Fibroblast of mammary gland (primary cell): ENCODE measurements at places on chromosomes 5 and 9.

DNA sequence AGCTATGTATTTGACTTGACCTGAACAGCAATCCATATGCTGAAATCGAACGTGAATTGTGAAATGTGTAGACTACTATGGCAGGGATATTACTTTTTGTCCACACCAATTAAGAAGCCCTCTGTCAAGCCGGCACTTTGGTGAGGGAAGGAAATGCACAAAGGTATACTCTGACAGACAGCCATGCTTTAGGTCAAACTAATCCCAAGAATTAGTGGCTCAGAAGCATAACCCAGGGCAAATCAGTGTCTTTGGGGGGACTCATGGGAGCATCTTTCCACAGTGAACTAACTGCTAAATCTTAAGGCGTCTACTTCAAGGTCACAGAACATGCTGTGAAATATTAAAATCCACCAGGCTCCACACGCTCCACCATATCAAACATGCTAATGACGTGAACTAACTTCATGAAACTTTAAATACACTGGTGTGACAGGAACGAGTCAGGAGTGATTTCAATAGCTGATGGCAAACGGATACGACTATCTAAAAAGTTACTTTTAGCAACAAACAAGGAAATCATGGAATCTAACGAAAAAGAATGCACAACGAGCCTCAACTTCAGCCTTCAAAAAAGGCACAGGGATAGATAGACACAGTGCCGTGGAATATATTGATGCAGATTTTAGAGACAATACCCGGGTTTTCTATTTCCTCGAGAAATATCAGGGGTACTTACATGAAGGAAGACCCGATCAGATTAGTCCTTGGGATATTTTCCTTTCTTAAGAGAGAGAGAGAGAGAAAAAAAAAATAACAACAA, 527 bp downstream of the MEF2C start:
- DNase-seq: peak; percentile 15

DNA sequence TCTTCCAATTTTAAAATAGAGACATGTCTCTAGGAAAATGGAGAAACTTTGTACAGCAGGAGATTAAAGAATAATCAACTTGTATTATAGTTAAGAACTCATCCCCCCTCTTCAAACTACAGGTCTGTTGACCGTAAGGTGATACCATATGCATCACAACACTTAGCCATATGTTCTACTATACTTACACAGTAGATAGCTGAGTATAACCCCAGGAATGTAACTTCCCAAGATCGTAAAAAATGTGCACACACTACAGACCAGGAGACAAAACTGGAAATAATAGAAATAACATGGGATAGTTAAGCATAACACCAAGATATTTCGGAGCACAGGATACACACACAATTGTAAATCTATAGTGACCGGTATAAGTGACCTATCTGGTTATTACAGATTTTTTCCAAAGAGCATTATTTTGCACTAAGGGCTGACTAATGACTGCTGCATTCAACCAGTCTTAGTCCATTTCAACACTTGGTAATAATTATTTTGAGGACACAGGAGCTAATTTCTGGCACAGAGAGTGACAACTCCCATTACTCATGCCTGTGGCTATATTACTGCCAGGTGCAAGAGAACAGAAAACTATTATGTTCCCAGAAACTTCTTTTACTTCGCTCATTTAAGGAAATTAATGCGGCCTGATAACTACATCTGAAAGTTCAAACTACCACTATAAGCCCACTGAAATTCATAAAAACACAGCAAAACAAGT, 15.4 kb upstream of the ZNF622 start:
- DNase-seq: no peak

- no peak for DNase-seq
Measured at GRCh38 chr5:175621971-175622370, 35.9 kb upstream of the HRH2 start.

DNA sequence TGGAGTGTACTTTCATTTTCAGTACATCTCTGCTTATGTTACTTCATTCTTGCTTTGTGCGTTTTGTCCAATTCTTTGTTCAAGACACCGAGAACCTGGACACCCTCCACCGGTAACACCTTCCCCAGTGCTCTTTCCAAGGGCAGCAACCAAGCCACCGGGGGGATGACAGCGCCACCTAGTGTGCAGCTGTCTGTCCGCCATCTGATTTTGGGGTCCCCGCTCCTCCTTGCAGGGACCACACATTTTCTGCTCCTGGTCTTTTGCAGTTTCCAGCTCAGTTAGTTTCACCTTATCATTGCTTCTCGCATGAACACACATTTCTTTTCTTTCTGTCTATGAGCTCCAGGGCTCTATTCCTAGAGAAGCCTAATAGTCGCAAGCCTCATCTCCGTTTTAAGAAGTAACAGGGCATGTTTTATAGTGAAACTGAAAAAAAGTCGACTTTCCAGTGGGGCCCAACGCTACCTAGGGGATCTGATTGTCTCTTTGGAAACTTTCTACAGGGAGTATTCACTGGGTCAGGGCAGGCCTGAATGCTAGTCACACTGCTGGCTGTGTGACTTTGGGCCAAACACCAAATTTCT, 152.1 kb downstream of the FSTL4 start:
- DNase-seq: peak; percentile 25

- DNase-seq: peak; percentile 5
Measured at GRCh38 chr5:172528440-172528839, 74.1 kb upstream of the SH3PXD2B start.

- DNase-seq: no peak
Measured at GRCh38 chr9:124415852-124416484, 726 bp upstream of the PSMB7 start.

GRCh38 chr5:24510523-24510988, 134.2 kb downstream of the CDH10 start:
- DNase-seq: no peak

- no peak for DNase-seq
Measured at GRCh38 chr9:77512876-77513275, 135.2 kb downstream of the GNA14 start.

DNA sequence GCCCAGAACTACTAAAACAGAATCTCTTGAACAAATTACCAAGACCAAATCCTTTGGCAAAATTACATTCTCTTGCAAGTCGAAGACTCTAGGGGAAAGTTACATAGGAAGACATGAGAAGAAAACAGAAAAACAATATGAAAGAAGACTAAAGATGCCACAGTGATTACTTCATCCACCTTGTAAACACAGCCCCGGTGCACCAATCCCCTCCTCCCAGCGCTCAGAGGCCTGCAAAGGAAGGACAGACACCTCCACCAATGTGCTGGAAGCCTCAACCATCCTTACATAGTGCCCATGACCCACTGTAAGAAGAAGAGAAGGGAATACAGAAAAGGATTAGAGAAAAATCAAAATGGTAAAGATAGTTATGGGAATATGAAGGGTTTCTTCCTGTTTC, 218.5 kb downstream of the SPOCK1 start:
- no peak for DNase-seq

- DNase-seq: no peak
Measured at GRCh38 chr5:142640316-142641005, 45.4 kb downstream of the FGF1 start.

GRCh38 chr5:154465169-154465568, 12.9 kb downstream of the HAND1 start:
- peak; percentile 88 for DNase-seq

- peak; percentile 17 for DNase-seq
Measured at GRCh38 chr5:54148858-54149257, 161.5 kb downstream of the ARL15 start.

GRCh38 chr5:38417658-38418017, 138.8 kb downstream of the LIFR start:
- no peak for DNase-seq

DNA sequence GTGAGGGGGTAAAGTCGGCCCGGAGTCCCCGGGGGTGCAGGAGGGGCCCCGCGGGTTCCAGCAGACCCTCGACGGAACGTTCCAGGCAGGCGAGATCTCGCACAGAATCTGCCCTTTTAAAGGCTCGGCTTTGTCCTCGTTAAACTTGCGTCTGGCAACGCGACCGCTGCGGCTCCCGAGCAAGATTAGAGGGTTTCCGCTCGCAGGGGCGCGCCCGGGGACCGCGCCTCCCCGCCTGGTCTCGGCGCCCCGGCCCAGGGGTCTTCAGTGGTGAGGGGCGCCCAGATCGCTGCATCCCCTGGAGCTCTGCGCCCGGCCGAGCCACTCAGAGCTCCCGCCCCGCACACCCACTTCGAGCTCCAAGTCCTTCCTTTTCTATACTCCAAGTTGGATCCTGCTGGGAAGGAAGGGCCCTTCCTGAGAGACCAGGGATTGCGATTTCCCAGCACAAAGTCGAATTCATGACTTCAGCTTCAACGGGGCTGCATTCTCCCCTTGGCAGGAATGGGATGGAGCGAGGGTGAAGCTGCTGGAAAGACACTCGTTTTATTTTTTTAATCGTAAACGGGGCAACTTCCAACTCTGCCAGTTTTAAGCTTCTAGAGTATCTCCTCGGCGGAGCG, 11.3 kb downstream of the PROP1 start:
- no peak for DNase-seq

DNA sequence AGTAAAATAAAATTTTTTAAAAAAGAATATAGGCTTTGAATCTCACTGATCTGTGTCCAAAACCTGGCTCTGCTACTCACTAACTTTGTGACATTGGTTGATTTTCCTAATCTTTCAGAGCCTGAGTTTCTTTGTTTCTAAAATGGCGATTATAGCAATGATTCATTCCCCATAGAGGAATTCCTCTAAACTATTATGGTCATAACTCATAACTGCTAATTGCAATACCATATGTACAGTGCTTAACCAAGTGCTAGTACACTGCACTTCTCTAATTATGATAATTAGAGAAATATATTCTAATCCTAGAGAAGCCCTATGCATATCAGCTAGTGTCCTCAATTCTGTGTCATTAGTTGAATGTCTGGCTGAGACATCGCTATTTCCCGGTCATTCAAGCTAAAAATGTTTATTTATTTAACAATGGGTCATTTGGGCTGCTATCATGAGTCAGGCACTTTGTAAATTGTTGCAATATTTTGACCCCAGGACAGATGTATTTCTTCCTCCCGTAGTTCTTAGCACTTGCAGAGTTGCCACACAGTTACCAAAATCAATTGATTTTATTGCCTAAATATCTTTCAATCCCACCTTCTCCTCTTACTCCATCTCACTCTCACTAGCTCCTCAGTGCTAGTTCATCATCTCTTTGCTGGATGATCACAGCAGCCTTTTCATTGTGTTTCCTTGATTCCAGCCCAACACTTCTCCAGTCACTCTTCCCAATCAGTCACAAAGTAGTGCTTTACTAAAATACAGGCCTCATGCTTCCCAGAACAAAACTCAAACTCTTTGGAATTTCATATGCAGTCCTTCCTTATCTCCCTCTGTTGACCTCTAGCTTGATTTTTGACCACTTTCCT, 200.9 kb upstream of the PAPPA start:
- peak; percentile 88 for DNase-seq

- DNase-seq: no peak
Measured at GRCh38 chr5:170731052-170731451, 52.5 kb upstream of the GABRP start.

- DNase-seq: no peak
Measured at GRCh38 chr9:101027733-101028345, 688 bp upstream of the PLPPR1 start.

- no peak for DNase-seq
Measured at GRCh38 chr5:87307796-87308423, 40.2 kb downstream of the RASA1 start.

DNA sequence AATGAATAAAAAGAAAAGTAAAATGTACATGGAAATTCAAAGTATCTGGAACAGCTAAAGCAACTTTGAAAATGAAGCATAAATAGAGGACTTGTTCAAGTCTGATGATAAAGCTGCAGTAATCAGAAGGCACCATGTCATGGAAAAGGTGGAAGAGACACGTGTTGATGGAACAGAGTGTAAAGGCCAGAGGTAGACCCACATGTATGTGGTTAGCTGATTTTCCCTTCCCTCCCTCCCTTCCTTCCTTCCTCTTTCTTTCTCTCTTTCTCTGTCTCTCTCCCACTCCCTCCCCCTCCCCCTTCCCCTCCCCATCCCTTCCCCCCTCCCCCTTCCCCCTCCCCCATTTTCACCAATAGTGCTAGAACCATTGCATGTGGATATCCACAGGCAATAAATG, 58.7 kb upstream of the FCN1 start:
- DNase-seq: no peak

DNA sequence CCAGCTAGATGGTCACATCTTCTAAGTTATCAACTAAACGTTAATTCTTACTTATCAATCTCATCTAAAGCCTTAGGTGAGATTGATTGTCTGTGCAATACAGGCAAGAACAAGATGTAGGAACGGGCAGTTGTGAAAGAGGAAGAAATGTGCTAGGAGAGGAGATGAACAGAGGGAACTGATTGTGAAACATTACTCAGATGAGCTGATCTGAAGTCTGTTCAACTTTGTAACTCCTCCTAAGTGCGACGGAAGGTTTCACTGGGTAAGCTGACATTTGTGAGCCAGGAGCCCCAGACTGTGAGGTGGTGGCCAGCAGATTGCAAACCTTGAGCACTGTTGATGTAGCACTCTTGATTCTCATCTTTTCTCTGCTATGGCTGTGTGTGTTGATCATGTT, 204.1 kb downstream of the CD180 start:
- DNase-seq: no peak

- DNase-seq: no peak
Measured at GRCh38 chr9:91994422-91994821, 44.4 kb upstream of the ROR2 start.

- DNase-seq: peak; percentile 57
Measured at GRCh38 chr5:79396265-79396664, 117.7 kb downstream of the HOMER1 start.

- DNase-seq: peak; percentile 22
Measured at GRCh38 chr5:143979044-143979690, 167.2 kb downstream of the HMHB1 start.

DNA sequence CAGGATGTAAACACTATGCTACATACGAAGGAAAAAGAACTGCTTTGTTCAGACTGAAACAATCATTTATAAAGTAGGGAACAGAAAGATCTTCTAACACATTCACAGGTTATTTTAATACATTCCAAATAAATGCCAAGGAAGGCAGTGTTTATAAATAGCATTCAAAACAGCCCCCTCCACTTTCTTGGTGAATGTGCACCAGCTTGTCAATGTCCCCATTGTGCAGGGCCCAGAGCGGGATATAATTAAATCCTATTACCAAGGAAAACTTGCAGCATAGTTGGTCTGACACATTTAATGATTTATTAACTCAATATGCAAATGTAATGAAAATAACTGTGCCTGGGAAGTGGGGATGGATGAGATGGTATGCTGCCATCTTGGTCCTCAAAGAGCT, 135.9 kb upstream of the RAD23B start:
- no peak for DNase-seq
